ENCODE measurements at places on chromosomes 5 and 9.

DNA sequence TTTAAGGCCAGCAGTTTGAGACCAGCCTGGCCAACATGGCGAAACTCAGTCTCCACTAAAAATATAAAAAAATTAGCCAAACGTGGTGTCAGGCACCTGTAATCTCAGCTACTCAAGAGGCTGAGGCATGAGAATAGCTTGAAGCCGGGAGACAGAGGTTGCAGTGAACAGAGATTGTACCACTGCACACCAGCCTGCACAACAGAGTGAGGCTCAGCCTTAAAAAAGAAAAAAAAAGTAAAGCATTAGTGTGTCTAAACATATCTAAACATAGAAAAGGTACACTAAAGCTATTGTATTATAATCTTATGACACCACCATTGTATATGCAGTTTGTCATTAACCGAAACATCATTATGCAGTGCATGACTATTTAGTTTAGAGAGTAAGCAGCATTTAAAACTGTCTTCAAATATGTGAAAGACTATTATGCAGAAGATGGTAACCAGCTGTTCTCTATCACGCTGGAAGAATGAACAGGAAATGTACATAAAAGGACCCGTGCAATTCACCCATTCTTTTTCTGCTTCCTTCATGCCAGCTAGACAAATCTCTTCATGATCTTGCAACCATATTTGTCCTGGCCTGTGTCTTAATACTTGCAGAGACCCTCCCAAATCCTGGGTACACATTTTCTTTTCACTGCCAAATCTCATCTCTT lies 58.6 kb downstream of the ITGA1 start:
- no peak for DNase-seq

DNA sequence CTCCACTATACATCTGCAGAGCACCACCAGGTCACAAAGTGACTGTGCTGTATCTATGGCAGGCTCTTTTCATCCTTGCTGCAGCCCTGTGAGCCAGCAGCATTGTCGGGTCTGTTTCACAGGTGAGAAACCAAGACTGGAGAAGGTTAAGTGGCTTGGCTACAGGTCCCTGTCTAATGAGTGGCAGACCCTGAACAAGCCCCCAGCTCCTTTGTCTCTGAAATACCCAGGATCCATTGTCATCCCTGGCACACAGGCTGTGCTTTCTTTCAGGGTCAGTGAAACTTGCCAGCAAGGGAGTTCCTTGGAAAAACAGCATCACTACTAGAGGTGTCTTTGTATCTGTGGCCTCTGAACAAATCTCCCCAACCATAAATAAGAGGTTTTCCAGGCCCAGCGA lies 27.6 kb upstream of the CXCL14 start:
- DNase-seq, result no peak

- DNase-seq, result no peak
Observed at GRCh38 chr5:10702911-10703491, 58.0 kb downstream of the DAP start.

DNA sequence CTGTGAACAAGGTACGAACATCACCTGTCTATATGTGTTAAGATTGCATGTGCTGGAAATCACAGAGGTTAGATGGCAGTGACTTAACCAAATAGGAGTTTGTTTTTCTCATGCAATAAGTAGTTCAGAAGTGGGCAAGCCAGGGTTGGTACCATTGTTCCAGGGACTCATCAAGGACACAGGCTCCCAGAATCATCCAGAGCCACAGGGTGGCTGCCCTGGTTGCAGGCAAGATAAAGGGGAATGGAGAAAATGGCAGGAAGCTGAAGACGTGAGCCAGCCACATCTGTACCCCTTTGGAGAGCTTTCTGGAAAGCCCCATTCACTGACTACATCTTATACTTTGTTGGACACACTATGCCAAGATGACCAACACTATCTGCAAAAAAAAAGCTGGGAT lies 126.0 kb upstream of the IL12B start:
- DNase-seq, result no peak

- no peak for DNase-seq
Observed at GRCh38 chr9:110846215-110846614, 177.6 kb downstream of the MUSK start.

- no peak for DNase-seq
Observed at GRCh38 chr9:134053401-134053871, 14.4 kb downstream of the BRD3 start.

Measured in activated CD4-positive, CD25-positive, alpha-beta regulatory T cell treated with anti-CD3 and anti-CD28 coated beads, Interleukin-2, amount 50 U/mL, for 72 hours (primary cell).